ENCODE measurements at places on chromosomes 11 and 22.

- no peak for DNase-seq
Measured at GRCh38 chr22:21698430-21699329, 32.9 kb downstream of the PPIL2 start.

GRCh38 chr11:26021017-26021416, 310.9 kb upstream of the ANO3 start:
- DNase-seq, result no peak

GRCh38 chr11:86596861-86597586, 75.4 kb downstream of the ME3 start:
- DNase-seq, result no peak

- no peak for DNase-seq
Measured at GRCh38 chr22:27192135-27192829, 534.9 kb downstream of the MIAT start.

DNA sequence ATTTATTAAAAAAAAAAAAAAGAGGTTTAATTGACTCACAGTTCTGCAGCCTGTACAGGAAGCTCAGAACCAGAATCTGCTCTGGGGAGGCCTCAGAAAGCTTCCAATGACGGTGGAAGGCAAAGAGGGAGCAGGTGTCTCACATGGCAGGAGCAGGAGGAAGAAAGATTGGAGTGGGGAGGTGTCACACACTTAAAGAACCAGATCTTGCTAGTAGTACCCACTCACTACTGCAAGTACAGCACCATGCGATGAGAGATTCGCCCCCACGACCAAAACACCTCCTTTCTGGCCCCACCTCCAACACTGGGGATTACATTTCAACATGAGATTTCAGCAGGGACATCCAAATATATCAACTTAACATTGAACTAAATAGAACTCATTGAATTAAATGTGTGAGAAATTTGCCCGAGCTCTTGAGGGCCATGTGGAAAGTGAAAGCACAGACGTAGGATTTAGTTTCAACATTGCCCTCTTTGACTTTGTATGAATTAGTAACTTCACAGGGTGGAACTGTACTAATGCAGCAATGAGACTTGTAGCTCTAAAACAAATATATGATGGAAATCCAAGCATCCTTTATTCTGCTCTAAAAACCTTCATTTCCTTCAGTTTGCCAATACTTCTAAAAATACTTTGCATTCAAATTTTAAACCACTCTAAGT, 628.2 kb downstream of the FAM181B start:
- DNase-seq, result no peak

GRCh38 chr11:22387126-22387525, 48.9 kb downstream of the SLC17A6 start:
- no peak for DNase-seq

DNA sequence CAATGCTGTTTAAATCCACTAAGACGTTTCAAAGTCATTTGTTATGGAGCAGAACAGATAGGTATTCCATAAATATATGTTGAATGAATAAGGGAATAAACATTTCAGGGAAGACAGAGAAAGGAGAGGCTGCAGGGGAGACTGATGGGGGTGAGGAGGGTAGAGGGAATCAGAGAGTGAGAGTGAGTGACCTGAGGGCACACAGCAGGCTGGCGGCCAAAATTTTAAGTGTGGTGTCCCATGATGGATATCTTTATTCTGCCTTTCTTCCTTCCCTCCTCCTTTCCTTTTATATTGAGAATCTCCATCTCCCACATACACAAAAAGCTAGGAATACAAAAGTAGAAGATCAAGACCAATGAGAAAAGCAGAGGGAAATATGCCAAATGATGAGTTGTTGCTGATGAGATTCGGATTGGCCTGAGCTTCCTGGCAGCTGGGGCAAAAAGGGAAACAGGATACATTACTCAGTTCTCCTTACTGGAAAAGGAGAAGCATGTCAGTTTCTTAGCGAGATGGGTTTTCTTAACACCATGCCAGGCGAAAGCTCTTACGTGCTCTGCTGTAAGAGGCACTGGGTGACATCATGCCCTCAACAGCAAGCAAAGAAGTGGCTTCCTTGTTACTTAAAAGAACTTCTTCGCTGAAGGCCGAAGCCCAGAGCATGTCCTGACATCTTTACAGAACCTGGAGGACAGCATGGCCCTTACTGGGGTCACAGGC, 11.2 kb upstream of the CYTH4 start:
- no peak for DNase-seq

DNA sequence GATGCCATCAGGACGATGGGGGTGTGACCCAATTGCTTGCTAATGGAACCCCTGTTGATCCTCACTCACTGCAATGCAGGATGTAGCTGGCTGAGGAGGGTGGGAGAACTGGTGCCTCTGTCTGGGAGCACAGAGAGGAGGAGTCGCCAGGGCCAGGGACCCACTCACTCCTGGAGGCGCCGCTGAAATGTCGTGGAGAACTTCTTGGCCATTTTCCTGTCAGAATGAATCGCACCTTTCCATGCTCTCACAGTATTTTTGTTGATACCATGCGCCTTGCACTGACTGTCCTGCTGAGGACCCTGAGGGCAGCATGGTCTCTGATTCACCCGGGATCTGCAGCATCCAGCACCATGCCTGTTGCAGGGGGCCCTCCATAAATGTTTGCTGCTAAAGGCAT, 211.4 kb downstream of the DSCAML1 start:
- DNase-seq, result no peak

DNA sequence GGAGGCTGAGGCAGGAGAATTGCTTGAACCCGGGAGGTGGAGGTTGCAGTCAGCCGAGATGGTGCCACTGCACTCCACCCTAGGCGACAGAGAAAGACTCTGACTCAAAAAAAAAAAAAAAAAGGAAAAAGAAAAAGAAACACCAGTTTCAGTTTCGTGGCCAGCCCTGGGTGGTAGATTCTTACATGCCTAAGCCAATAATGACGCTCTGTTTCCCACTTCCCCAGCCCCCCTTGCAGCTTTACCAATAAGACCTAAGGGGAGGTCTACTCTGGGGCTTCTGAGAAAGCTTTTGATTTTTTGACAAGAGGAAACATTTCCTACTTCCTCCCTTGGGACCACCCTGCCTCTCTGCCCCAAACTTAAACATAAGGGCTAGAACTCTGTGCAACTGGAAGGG, 30.0 kb upstream of the PTPRJ start:
- DNase-seq, result no peak
